ENCODE measurements at places on chromosomes 2 and 18. TPM values are rescaled to one million over a fixed set of nuclear protein-coding genes. Genes with fewer than 3 reads are reported as not detected.

DNA sequence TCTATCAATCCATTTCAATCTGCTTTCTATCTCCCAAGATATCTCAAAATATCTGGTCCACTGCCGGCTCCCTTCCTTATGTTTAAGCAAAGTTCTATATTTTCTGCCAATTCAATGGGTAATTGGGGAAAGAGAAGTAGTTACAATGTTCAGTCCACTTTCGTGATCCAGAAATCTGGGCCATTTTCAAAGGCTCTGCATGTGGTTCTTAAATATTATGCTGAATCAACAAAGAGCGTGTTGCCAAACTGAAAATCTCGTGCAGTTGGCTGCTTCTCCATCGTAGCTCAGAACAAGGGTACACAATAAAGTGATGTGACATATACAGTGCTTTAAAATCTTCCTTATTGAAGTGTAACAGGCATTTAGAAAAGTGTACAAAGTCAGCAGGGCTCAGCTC is 863.1 kb downstream of the RNF144A start:
- no peak for DNase-seq

DNA sequence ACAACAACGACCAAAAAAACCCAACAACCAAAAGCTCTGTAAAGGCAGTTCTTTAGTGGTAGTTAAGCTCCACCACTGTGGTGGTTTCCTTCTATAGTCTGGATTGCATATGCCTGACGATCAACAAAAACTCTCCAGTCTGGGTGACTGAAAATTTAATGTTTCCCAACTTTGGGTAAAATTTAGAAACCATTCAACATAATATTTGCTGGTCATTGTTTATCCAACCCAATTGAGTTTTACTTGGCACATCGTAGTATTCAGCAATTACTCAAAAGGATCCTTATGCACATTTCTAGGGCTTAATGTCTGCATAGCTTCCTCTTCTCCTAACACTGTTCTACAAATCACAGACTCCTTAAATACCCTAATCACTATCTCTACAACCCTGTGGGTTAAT is 1080.2 kb upstream of the NRXN1 start:
- no peak for DNase-seq

- no peak for DNase-seq
Observed at GRCh38 chr2:127570282-127571250, 35.1 kb downstream of the MYO7B start.

DNA sequence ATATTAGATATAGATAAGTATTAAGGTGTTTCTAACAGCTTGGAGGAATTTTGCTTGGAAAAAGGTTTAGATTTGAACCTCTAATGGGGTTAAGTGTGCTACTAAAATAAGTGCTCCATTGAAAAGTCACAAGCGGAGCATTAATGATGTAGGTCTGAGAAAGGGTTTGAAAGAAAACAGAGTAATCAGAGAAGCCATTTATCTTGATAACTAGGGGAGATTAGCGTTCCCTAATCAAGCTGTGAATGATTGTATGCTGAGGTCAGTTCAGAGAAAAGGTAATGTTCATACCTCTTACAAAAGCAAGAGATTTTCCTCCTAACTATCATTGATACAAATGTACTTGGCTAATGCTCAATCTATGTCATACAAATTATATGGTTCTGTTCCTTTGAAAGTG is 1.5 kb downstream of the ARHGAP25 start:
- no peak for DNase-seq

GRCh38 chr2:218471982-218472381 is 53.1 kb downstream of the VIL1 start:
- DNase-seq: no peak

DNA sequence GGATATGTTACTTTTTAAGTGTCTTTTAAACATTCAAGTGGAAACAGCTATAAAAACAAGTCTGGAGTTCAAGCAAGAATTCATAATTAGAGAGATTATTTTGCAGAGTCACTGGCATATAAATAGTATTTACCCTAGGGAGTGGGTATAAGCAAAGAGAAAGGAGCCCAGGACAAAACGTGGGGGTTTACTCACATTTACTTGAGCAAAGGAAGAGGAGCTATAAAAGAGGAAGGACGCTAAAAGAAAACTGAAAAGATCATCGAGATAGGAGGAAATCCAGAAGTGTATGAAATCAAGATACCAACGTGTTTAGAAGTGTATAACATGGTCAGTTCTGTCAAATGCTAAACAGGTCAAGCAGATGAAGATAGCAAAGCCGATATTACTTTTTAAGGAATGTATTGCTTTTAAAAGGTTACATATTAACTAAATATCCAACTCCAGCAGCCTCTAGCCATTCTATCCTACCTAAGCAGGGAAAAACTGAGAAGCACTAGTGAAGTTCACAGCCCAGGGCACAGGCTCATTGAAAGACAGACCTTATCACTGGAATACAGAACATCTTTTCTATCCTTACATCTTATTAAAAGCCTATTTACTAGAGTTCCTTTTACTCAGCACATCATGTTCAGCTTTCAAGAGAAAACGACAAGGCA is 8.6 kb downstream of the KANSL1L start:
- DNase-seq: no peak

- DNase-seq: no peak
Observed at GRCh38 chr2:3290655-3291054, 87.0 kb downstream of the EIPR1 start.

Gene WDFY1
- 93.8 TPM for total RNA-seq

Gene SMYD1
- not detected for total RNA-seq

Gene HRH4
- total RNA-seq: not detected

Gene SETBP1
- 6.4 TPM for total RNA-seq

Gene IL1R1
- total RNA-seq: 7.2 TPM

Measured in dermis microvascular lymphatic vessel endothelial cell (primary cell).